ENCODE measurements at places on chromosomes 1 and 21.

DNA sequence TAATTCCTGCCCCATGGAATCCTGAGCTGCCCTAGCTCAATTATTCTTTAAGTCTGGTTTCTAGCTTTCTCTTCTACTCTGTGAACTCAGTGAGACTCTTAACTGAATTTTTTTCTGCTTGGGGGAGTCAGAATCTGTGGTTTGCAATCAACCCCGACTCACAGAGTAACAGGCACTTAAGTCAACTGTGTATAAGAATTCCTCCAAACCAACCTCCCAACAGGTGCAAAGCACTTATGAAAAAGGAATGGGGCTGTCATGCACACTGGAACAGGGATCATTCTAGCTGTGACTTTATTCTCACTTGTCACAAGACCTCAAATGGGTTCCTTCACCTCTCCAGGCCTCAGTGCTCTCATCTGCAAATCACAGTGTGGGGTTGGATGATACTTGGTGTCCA, 60.3 kb upstream of the SYT6 start:
- DNase-seq = no peak

GRCh38 chr1:11465307-11465706, 13.6 kb upstream of the DISP3 start:
- no peak for DNase-seq

- no peak for DNase-seq
Observed at GRCh38 chr1:12567288-12567819, 50.7 kb downstream of the DHRS3 start.

DNA sequence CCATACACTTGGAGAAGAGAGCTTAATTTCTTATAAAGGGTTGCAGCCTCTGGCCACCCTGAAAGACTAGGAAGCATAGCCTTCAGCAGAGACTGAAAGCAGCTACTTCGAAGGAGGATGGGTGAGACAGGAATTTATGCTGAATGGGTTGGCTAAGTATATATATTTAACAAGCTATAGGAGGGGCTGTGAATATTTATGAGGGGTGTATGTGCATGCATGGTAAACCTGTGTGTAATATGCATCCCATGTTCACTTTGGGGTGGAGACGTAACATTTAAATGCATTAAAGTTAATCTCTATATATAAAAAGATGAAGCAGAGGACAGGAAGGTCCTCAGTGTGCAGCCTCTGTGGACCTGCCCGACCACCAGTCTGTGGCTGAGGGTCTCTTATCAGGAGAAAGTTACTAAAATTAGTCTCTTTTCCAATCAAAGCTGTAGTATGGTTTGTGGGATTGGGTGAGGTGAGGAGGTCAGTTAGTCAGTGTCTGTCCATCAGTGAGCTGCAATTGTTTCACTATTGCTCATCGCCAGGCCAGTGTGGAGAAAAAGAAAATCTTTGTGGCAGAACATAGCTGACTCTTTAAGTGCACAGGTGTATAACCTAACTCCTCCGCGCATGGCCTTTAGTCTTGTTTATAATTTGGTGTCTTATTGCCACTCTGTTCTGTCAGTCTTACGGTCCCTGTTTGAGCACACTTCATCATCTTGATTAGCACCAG, 35.4 kb upstream of the DSCAM start:
- DNase-seq = no peak

GRCh38 chr21:45155910-45156309, 81.5 kb downstream of the ADARB1 start:
- DNase-seq = no peak

- peak; percentile 53 for DNase-seq
Observed at GRCh38 chr1:161738627-161739287, 10.8 kb upstream of the DUSP12 start.

GRCh38 chr1:61975638-61976037, 219.0 kb upstream of the L1TD1 start:
- no peak for DNase-seq

- DNase-seq = no peak
Observed at GRCh38 chr1:85295654-85296053, 19.2 kb upstream of the BCL10 start.

GRCh38 chr1:109891930-109892329, 18.7 kb upstream of the CSF1 start:
- DNase-seq = no peak

- DNase-seq = no peak
Observed at GRCh38 chr1:232996143-232996542, 45.7 kb downstream of the NTPCR start.

DNA sequence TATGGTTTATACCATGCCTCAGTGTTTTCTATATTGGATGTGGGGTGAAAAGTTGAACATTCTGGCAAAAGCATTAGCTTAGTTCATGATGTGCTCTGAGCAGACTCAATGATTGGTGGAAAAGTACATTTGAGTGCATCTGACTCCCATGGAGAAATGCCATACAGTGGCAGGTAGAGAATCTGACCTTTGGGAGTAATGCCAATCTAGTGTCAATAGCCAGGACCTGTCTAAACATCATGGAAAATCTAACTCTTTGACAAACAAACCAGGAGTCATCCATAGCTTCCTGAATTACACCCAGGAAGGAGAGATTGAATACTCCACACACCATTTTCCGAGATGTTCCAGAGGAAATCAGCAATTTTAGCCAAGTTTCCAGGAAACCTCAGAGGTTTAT, 51.0 kb downstream of the XCL1 start:
- DNase-seq = no peak

DNA sequence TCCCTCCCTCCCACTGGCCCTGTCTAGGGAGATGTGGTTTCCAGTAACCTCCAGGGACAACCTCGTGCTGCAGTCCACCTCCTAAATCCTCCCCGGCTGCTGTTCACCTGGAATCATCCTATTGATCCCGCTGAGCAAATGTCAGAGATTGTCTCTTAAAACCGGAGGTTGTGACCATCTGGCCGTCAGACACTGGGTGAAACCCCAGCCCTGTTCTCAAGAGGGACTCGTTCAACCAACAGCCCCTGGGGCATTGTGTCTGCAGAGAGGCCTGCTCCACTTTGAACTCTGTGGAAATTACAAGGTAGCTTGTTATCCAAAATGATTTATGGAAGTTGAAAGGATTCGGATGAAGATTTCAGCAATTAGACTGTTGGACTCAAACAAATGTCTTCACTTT, 498.0 kb downstream of the MATN1 start:
- DNase-seq = no peak

DNA sequence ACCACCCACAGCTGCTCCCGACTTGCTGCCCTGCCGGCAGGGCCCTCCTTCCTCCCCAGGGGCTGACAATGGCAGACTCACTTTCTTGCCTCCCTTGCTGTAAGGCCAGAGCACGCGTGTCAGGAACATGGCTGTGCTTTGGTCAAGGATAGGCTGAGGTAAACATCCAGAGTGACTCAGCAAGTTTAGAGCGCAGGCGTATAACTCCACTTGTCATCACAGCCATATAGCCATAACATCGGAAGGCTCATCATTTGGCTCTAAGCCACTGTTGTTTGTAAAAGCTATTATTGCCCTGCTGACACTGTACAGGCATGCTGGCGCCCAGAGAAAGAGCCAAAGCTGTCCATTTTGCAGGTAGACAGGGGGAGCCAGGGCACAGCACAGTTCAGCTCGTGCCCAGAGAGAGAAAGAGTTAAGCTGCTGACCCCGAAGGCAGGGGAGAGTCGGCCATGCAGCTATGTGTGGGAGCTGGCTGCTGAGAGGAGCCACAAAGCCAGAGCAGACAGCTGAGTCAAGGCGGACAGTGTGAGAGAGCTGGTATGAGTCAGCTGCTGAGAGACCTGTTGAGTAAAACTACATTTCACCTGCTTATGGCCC, 60.6 kb downstream of the GNG4 start:
- DNase-seq = peak; percentile 16

DNA sequence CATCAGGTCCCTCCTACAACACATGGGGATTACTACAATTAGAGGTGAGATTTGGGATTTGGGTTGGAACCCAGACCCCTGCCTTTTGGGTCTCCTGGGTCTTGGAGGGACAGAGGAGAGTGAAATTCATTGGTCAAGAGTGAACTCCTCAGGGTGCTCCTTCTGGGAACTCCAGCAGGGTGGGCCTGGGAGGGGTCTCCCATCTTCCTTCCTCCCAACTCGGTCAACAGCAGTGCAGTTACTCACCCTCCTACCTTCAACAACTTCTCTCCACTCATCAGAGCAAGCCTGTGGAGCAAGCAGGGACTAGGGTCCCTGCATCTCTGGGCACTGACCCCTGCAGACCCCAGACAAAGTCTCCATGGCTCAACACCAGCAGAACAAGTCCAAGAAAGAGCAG, 89.3 kb upstream of the TMPRSS2 start:
- DNase-seq = no peak

GRCh38 chr1:199242147-199242546, 603.3 kb downstream of the PTPRC start:
- no peak for DNase-seq

DNA sequence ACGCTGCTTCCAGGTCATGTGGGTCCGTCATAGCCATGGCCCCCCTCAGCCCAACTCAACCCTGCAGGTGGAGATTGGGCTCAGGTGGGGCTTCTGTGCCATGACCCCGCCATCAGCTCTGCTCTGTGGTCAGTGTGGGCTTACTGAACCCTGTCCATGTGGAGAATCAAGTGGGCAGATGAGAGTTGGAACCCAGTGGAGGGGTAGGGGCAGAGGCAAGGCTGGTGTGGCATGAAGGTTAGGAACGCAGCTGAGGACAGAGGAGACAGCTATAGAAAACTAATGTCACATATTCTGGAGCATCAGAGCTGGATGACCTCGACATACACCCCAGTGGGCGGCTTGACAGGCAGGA, 355.9 kb downstream of the PTPRU start:
- no peak for DNase-seq

DNA sequence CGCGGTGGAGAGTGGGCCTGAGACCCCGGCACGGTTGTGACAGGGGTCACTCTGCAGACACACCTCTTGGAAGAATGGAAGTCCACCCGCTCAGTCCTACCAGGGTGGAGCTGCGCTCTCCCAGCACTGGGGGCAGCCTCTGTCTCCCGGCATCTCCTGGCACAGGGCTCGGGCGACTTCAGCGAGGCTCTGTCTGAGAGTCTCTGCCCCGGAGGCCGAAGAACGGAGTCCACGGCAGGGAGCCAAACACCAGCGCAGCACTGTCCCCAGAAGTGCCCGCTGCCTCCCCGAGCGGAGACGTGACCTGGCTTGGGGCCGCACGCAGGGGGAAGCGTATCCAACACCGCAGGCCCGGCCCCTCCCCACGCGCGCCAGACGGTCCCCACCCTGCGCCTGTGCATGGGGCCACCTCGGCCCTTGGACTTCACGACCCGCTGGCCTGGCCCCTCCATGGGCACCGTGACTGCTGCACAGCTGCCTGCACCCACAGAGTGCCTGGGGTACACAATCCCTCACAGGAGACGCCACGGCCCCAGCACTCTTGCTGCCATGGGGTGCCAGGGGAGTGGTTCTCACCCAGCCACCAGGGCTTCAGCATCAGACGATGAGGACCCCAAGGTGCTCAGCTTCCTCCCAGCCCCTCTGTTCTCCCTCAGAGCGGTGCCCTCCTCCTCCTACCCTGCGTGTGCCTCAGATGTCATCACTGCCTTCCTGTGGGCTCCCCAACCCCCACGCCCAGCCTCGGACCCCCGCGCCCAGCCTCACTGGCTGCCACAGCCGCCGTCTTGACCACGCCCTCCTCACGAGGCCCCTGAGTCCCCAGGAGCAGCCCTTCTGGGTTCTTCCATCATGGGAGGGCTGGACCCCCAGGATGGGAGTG, 14.9 kb upstream of the RNF223 start:
- no peak for DNase-seq

- no peak for DNase-seq
Observed at GRCh38 chr1:228872080-228872479, 136.8 kb downstream of the RHOU start.

DNA sequence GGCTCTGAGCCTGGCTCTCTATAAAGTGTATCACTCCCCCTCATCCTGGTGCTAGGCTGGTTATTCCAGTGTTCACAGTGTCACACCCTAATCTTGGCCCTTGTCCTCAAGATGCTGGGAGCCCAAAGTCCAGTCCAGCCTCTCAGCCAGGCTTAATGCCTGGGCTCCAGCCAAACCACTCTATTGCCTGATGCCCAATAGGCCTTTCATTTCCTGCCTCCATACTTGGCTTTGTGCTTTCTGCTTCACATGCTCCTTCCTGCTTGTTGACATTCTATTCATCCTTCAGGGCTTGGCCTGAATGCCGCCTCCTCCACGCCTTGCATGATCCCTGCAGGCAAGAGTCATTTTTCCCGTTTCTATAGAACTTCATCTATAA, 1.7 kb downstream of the KLHDC8A start:
- DNase-seq = no peak

GRCh38 chr1:28441674-28442073, 64.2 kb upstream of the RCC1 start:
- no peak for DNase-seq

- DNase-seq = no peak
Observed at GRCh38 chr1:187876775-187877174, 1048.0 kb downstream of the PLA2G4A start.

DNA sequence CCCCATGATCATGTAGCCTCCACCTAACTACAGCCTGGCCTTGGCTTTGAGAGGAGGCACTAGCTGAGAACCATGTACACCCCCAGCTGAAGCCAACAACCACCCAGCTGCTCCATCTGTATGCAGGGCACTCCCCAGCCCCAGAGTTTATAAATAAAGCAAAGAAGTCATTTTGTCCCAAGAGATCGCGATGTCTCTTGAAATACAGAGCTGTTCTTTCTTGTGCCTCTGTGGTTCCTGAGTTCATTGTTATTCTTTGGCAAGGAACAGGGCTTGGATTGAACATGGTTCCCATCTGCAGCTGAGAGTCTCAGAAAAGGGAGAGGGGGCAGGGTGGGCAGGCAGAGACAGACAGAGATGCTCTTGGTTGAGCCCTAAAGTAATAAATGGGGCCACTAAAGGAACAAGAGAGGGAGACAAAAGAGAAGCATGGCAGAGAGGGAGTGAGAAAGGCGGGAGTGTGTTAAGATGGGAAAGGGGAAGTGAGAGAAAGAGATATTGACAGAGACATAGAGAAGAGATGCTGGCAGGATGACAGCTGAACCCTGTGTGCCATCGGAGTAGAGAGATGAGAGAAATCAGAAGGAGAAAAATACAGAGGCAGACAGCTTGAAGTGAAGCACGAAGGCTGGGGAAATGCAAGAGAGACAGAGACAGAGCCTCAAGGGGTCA, 63.3 kb downstream of the TNR start:
- DNase-seq = no peak

GRCh38 chr21:31985398-31985797, 112.6 kb downstream of the HUNK start:
- DNase-seq = no peak

- no peak for DNase-seq
Observed at GRCh38 chr1:187374082-187374481, 545.3 kb downstream of the PLA2G4A start.

DNA sequence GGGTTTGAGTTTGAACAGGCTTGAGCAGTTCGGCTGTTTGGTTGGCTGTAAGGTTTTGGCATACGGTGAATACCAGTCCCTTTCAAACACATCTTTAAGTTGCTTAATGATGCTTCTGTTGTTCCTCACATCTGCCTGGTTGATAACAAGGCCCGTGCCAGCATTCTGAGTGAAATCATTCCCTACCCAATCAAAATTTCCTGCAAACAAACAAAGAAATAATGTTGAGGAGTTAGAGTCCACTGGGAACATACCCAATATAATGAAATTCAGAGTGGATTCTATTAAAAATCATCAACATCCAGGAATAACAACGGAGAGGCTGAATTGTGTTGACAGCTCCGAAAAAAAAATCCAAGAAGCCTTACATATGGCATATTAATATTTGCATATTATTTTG, 91.0 kb upstream of the MAP1LC3C start:
- no peak for DNase-seq

All from GM04504 (cell line).